Hindlimb muscle (tissue), 1 donor: ENCODE measurements at places on chromosomes 12 and 14.

DNA sequence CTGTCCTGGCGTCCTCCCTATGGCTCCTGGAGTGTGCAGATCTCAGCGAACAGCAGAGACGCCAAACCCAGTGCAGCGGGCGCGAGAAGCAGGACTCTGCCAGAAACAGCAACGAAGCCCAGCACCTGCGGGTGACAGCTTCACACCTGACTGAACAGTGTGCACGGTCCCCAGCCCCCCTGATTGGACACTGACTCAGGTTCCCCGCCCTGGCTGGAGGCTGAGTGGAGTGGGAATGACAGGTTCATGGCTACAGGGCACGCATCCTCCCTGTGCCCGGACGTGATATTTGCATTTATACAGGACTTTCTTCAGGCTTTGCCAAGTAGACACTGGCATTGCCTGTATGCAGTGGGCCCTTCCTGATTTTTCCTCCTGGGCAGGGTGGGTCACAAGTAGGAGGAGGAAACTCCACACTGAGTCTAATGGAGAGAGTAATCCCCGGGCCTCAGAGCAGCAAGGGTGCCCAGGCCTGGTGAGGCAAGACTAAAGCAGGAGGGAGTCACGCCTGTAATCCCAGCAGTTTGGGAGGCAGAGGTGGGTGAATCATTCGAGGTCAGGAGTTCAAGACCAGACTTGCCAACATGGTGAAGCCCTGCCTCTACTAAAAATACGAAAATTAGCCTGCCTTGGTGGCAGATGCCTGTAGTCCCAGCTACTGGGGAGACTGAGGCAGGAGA is 71.6 kb downstream of the ASCL4 start:
- DNase-seq, result no peak

GRCh38 chr14:50047274-50047676 is 69.1 kb downstream of the VCPKMT start:
- DNase-seq, result no peak

DNA sequence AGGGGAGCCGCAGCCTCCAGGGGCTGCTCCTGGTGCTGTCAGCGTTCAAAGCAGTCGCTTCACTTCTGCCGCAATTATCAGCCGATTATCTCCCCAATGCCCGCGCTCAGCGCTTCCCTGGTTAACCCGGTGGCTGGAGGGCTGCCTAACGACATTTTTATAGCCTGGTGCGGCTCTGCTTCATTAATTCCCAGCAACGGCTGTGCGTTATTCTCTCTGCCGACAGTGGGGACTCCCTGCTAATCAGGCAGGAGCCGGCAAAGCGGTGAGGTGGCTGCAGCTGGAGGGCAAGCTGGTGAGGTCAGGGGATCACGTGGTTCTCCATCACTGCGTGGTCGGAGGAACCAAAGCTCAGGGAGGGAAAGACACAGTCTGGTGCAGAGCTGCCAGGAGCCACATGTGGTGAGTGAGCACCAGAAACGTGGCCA is 62.9 kb downstream of the GLRX5 start:
- no peak for DNase-seq

GRCh38 chr12:105659355-105660075 is 329.0 kb downstream of the C12orf75 start:
- DNase-seq, result peak; percentile 56

GRCh38 chr14:73180385-73180805 is 44.1 kb downstream of the PSEN1 start:
- no peak for DNase-seq

GRCh38 chr12:62520361-62520760 is 53.7 kb downstream of the MON2 start:
- DNase-seq, result no peak
